ENCODE measurements at places on chromosomes 16 and 17.

- no peak for DNase-seq
These were observed 13.3 kb downstream of the LRRC75A start for GRCh38 chr17:16478649-16479048.

- DNase-seq, result no peak
These were observed 181.2 kb upstream of the COX10 start for GRCh38 chr17:13888056-13888609.

DNA sequence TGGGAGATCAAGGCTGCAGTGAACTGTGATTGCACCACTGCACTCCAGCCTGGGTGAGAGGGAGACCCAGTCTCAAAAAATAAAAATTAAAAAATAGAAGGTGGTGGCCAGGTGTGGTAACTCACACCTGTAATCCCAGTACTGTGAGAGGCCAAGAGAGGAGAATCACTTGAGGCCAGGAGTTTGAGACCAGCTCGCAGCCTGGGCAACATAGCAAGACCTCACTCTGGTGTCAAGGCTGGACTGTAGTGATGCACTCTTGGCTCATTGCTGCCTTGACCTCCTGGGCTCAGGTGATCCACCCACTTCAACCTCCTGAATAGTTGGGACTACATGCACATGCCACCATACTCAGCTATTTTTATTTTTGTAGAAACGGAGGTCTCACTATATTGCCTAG is 13.3 kb downstream of the RFFL start:
- DNase-seq, result no peak

DNA sequence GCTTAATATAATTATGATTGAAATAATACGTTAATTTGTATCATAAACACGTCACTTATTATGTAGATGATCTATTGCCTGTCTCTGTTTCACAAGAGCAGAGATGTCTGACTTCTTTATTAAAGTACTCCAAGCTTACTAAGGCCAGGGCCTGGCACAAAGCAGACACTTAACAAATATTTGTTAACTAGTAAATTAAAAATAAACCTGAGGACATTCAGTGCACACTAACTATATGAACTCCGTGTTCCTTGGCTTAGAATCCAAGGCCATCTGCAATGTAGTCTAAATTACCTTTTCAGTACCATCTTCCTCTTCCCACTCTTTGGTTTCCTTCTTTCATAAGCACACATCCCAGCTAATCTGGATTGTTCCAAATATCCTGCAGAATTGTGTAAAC is 210.8 kb upstream of the SOX9 start:
- DNase-seq, result no peak

DNA sequence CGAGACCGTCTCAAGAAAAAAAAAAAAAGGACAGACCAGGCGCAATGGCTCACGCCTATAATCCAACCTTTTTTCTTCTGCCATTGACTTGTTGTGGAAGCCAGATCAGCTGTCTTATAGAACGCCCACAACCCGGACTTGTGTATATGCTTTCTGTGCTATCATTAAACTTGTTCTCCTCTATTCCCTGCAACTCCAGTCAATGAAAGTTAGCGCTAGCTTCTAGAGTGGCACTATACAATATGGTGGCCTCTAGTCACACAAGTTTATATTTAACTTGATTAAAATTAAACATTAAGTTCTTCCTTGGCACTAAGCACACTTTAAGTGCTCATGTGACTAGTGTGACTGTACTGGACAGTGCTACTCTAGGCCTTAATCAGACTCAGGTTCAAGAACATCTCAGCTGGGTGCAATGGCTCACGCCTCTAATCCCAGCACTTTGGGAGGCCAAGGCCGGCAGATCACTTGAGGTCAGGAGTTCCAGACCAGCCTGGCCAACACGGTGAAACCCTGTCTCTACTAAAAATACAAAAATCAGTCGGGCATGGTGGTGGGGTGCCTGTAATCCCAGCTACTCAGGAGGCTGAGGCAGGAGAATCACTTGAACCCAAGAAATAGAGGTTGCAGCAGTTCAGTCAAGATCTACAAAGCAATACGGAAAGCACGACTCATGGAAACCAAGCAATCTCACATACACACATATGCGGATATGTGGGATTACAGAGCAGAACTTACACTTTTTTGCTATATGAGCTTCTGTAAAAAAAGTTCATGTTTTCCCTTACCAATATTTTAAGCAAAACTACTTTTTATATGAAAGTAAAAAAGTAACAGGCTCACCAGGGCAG is 18.8 kb upstream of the GLG1 start:
- no peak for DNase-seq

GRCh38 chr17:12790249-12791106 is 1.2 kb downstream of the ARHGAP44 start:
- no peak for DNase-seq

GRCh38 chr17:72604518-72604917 is 483.7 kb downstream of the SOX9 start:
- DNase-seq, result no peak

GRCh38 chr16:35572186-35572585 is 2112.8 kb downstream of the TP53TG3F start:
- DNase-seq, result no peak

GRCh38 chr16:75207831-75208230 is 870 bp upstream of the CTRB2 start:
- DNase-seq, result no peak

DNA sequence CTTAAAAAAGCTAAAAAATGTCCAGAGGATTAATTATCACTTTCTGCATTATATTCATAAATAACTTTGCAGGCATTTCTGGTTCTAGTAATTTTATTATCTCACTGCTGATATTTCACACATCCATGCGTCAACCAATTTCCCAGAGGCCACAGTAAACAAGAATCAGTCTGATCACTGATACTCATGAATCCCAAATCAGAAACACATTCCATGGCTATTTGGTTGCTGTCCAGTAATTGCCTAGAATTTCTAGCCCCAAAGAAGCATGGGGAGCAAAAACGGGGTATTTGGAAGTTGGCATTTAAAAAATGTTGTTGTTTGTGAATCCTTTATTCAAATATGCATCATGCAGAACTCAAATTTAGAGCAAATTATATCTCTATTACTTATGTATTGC is 244.8 kb downstream of the CDH8 start:
- DNase-seq, result no peak

GRCh38 chr17:18987230-18987610 is 17.3 kb downstream of the FAM83G start:
- DNase-seq, result no peak

GRCh38 chr16:80285104-80285503 is 255.7 kb upstream of the DYNLRB2 start:
- DNase-seq, result no peak

DNA sequence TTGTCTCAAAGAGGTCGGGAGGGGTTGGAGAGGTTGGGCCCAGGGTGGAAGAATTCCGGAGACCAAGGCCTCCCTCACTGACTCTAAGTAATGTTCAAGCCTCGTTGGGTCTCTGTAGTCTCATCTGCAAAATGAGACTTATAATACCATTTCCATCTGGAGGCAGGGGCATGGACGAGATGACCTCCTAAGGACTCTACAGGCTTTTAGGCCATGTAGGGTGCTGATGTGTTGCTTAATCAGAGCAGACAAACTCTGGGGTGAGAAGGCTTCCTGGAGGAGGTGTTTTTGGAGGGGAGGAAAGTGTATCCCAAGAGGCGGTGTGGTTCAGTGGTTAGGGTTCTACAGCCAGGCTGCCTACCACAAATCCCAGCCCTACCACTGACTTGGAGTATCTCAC is 3.1 kb downstream of the SPPL2C start:
- DNase-seq, result no peak

GRCh38 chr16:63453261-63453660 is 1417.0 kb upstream of the CDH8 start:
- no peak for DNase-seq
